ENCODE measurements at places on chromosomes 5 and 9.

DNA sequence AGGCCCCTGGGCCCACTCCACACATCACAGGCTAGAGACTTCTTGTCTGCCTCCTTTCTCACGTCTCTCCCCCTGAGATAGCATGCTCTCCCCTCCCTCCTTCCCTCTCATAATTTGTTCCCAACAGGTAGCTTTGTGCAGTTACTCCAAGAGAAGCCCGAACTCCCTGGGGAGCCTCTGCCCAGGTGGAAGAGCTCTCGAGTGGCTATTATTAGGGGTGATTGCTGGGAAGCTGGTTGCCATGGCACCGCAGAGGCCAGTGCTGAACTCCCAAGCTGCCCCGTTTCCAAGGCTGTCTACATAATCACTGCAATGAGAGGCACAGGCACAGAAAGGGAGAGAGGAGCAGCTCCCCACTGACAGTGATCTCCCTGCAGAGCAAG lies 104.7 kb upstream of the GPR151 start:
- DNase-seq: no peak

DNA sequence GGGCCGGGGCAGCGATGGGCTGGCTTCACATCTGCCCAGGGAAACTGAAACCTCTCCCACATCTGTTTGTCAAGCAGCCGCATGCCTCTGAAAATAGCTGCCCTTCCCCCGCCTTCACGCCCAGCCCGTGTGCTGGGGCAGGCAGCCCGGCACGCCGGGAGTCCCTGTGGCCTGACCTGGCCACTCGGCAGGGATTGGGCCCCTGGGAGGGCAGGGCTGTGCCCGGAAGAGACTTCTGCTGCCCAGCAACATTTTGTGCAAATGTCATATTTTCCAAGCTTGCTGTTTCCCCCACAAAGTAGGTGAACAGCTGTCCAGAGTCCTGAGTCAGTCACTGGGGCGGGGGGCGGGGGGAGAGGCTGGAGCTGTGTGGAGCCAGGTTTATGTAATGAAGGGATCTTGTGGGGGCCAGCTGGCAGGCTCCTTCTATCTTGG lies 8.2 kb downstream of the COL27A1 start:
- peak; percentile 79 for DNase-seq

GRCh38 chr5:176846335-176847140 lies 36.2 kb downstream of the UNC5A start:
- no peak for DNase-seq

GRCh38 chr9:97568461-97569275 lies 64.5 kb downstream of the TSTD2 start:
- no peak for DNase-seq

DNA sequence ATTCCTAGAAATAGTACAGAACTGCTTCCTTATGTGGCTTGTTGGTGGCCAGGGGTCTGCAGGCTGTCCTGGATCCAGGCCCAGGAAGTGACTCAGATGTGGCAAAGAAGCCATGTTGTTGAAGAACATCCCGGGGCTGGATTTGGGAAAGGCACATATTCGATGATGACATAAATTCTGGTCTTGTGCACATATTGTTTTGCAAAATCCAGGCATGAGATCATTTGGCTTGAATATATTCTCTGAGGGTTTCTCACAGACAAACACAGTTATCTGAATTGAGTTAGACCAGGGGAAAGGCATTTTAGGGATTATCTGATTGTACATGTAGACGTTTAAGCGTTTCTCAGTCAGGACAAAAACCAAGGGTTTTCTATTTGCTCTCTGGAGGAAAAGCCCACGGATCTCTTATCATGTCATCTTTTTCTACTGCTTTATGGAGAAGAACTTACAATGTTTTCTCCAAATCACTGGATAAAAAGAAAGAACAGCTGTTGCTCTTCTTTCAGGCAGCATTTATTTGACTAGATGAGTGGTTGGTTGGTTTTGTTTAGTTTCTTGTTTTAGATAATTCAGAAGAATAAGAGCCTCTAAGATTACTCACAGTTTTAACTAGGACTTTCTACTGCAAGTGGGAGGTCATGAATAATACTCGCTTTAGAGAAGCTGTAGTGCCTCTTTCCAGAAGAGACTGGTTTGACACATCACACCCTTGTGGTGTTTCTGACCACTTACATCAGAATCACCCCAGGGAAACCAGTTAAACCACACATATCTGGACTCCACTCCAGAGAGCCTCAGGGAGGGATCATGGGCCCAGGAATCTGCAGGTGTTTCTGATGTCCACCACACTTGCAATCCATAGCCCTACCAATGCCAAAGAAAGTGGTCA lies 29.5 kb upstream of the LHFPL2 start:
- DNase-seq: no peak

DNA sequence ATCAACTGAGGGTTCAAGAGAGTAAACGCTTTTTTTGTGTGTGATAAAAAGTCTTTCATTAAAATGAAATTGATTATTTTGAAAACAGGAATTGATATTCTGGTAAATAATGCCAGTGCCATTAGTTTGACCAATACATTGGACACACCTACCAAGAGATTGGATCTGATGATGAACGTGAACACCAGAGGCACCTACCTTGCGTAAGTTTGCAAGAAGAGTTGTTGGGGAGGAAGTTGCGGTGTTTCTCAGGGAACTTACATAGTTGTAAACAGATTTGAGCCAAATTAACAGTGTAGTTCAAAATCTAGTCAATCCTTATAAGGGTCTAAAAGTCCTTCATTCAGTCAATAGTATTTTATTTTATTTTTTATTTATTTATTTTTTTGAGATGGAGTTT lies 28.9 kb downstream of the HSDL2 start:
- no peak for DNase-seq

DNA sequence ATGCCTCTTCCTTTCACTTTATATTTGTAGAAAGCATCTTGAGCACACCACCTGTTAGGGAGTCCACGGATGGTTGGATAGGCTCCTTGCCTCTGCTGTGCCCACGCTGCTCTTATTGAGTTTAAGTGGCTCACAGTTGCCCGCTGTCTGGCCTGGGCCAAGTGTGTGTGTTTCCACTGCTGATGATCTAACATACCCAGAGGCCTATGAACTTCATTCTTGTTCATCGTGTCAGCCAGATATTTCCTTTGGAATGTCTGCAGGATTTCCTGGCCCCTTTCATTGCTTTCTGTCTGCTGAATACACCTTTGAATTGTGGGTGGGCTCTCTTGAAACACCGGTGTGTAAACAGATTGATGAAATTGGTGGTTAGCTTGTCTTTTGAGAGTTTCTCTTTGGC lies 46.6 kb downstream of the MVB12B start:
- no peak for DNase-seq
